Activated effector memory CD4-positive, alpha-beta T cell treated with Interleukin-2 at 50 U/mL for 16 hours (primary cell): ENCODE measurements at places on chromosomes 6 and 20.

- DNase-seq = no peak
These were observed 24.0 kb downstream of the HLA-DPA1 start for GRCh38 chr6:33049323-33050013.

GRCh38 chr20:37095108-37095598 lies 644 bp downstream of the RBL1 start:
- DNase-seq = peak; percentile 38

- no peak for DNase-seq
These were observed 31.7 kb upstream of the NTSR1 start for GRCh38 chr20:62676976-62677375.

DNA sequence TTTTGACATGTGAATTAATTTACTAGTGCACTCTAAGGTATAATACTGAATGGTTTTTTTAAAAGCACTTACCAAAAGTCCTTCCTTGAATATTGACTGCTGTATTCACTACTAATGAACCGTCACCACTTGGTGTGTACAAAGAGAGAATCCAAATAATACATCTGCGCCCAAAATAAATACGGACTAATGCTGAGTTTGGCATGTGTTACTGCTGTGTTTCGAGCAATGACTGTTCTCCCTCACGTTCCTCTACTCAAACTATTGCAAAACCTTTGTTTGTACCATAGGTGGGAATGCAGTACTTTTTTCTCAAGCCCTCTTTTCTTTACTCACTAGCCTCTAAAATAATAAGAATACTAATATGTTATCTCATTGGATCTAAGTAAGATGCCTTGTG lies 305.5 kb downstream of the QKI start:
- no peak for DNase-seq

GRCh38 chr6:3769610-3770009 lies 18.1 kb upstream of the PXDC1 start:
- DNase-seq = no peak

- no peak for DNase-seq
These were observed 58.2 kb downstream of the DNAH8 start for GRCh38 chr6:38773338-38773737.

GRCh38 chr6:81790034-81790433 lies 37.6 kb upstream of the TENT5A start:
- DNase-seq = no peak

DNA sequence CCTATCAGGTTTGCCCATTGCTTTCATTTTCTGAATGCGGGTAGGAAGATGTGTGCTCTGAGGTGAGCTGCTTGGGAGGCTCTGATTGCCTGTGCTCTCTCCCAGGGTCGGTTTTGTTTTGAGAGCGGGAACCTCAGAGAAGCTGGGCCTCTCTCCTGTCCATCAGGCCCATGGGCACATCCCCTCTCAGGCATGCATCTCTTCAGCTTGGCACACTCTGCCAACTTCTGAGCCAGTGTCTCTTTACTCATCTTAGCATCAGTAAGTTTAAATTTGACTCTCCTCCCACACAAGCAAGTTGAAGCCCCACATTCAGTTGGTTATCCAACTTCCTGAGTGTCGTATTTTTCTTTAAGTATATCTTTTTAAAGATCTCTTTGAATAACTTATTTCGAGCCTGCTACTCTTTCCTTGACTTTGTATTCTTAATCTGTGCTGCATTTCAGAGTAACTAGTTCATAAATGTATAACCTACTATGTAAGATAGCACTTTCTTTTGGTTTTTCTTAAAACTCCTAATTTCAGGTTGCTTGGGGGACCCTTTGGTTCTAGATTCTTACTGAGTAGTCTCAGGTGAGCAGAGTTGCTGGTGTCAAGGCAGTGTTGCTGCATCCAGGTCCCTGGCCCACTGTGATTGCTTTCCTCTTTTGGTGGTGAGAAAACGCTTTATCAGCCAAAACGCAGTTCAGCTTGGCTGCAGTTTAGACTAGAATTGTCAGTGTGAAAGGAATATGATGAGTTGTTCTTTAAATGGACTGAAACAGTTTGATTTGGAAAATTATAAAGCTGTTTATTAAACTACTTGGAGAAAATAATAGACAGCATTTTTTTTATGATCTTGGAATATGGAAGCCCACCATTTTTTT lies 54.8 kb downstream of the SNX9 start:
- DNase-seq = no peak

DNA sequence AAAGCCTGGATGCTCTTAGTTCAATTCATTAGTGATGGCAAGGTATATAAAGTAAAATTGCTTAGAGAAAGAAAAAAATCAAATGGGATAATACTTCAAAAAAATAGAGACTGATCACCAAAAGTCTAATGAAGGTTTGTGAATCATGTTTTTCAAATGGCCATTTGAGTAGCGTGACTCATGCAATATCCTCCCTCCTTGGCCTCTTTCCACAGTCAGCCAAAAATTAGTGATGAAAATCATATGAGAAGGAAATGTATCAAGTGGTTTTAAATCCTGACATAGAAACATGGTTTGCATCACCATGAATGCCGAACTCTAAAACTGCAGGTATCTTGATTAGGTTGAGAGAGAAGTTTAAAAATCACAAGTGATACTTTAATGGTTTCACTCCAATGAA lies 1.2 kb upstream of the COL19A1 start:
- DNase-seq = no peak

DNA sequence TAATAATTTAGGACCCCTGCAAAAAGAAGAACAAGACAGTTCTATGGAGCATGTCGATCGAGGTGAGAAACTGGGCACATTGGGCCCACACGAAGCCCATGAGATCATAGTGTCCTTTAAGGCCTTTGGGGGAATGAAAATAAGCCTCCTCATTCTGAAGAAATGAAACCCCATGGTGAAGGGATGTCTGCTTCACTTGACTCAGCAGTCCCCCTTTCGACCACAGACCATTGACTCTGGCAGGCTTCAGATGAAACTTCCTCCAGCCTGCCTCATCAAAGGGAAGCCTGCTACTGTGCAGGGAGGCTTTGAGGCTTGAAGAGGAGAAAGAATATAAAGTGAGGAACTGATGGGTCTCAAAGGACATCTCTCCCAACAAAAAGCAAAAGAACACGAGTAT lies 144.2 kb upstream of the FBXL4 start:
- DNase-seq = no peak

DNA sequence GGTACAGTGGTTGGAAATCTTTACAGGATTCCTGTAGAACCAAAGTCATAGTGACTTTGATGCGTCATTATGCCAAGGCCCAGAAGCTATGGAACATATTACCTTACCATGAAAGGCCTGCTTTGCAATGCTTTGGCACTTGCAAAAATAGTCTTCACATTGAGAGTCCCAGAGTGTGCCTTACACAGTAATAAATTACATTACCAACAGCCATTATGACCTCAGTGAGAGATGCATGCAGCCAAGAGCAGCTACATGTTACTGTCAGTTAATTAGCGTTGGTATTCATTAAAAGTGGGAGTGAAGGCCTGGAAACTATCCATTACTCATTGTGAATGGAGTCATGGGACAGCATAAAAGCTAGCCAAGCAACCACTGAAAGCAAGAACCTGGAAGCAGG lies 39.2 kb upstream of the HDDC2 start:
- no peak for DNase-seq

DNA sequence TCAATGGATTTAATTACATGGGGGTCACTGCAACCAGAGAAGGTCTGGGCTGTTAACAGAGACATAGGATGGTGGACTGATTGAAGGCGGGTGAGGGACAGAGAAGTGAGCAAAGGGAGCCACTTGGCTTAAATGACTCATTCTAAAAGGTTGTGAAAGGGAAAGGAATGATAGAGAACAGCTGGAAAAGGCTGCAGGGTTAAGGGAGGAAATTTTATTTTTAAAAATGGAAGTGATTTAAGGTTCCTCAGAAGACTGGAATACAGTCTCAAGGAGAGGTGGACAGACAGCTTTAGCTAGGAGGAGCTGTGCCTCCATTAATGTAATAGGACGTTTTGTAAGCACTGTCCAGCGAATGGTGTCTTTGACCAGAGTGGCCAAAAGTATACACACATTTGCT lies 46.7 kb downstream of the RGS17 start:
- DNase-seq = no peak

- DNase-seq = no peak
These were observed 114.0 kb upstream of the NEDD9 start for GRCh38 chr6:11346516-11346915.

DNA sequence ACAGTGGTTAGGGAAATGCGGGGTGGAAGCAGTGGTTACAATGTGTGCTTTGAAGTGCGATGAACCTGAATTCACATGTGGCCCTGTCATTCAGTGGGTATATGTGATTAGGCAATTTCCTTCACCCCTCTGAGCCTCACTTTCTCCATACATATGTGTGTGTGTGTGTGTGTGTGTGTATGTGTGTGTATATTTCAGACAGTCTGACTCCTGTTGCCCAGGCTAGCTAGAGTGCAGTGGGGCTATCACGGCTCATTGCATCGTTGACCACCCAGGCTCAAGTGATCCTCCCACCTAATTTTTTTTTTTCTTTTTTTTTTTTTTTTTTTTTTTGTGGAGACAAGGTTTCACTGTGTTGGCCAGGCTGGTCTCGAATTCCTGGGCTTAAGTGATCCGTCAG lies 6.3 kb downstream of the PPP1R14C start:
- no peak for DNase-seq

GRCh38 chr6:39867592-39867991 lies 66.7 kb downstream of the MOCS1 start:
- DNase-seq = no peak

- DNase-seq = peak; percentile 60
These were observed 1.0 kb upstream of the FBXO5 start for GRCh38 chr6:152983637-152984512.

GRCh38 chr6:148179786-148180185 lies 162.9 kb upstream of the SASH1 start:
- DNase-seq = no peak

- DNase-seq = no peak
These were observed 84.7 kb upstream of the GJE1 start for GRCh38 chr6:142047934-142048592.

- DNase-seq = no peak
These were observed 874 bp downstream of the CD83 start for GRCh38 chr6:14118446-14118845.

GRCh38 chr6:122798099-122798641 lies 9.1 kb downstream of the SMPDL3A start:
- DNase-seq = no peak

DNA sequence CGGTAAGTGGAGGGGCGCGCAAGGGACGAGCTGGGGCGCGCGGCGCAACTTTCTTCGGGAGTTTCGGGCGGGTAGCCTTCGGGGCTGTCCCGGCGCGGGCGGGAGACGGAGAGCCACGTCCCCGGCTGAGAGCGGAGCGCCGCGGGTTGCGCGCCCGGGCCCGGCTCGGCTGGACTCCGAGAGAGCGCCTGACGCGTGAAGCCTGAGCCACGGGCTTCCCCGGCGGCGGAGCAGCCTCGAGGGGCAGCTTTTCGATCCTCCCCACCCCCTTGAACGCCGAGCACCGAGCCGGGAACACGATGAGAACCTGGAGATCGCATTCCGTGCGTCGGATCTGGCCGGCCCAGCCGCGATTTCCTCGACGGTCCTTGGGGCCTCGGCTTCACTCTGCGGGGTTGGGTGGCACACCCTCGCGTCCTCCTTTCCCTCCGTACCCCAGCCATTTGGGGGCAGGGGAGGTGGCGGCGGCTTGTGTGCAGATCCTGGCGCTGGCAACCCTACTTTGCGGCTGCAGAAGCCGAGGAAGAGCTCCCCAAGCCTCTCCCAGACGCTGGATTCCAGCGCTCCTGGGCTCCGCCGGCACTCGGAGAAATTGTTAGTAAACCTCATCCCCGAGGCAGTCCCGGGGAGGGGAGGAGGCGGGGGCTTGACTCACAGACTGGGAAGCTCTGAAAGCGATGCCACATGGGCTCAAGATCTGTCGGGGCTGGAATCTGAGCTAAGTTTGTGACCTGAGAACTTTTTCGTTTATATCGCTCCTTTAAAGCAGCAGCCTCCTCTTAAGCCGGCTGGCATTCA lies 572 bp downstream of the DSE start:
- no peak for DNase-seq

DNA sequence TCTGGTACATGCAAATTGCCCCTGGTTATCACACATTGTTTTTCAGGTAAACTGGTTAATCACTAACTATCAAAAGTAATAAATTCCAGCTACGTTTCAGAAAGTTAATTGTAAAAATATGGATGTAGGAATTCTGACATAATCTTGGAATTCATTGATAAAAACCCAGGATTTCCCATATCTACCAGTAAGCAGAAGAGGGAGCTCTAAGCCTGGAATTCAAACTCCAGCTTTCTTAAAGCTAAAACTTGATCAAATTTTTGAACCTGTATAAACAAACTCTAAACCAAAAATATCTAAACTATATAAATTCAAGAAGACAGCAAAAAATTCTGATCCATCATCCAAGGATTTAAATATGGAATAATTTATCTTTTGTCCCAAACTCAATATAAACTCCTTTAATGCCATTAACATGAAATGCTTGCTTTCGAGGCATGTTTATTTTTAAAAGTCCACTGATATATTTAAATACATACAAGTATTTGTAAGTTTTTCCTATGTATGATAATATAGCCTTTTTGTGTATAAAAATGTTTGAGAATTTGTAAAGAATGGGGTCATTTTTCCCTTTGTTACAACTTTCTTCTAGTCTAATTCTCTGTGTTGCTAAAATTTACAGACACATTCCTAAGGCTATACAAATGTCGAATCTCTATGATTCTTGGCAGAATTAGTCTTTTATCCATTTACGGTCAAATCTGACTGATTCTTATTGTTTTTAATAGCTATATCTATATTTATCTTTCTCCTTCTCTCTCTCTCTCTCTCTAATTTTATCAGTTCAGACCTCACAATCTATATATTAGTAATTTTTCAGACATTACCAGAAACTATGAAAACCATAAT lies 91.4 kb upstream of the RNF217 start:
- DNase-seq = no peak

DNA sequence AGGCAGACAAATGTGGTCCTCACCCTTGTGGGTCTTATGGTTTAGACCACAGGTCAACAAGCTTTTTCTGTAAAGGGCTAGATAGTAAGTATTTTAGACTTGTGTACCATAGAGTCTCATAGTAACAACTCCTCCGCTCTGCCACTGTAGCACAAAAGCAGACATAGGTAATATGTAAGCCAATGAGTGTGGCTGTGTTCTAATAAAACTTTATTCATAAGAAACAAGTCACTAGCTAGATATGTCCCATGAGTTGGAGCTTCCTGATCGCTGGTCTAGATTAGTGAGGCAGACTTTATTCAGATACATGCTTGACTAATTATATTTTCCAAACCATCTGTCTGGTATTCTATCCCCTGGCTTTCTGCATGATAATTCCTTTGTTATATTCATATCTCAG lies 196.4 kb upstream of the TSHZ2 start:
- no peak for DNase-seq
